NCI-H345 (cell line): ENCODE measurements at places on chromosomes 11 and 22.

DNA sequence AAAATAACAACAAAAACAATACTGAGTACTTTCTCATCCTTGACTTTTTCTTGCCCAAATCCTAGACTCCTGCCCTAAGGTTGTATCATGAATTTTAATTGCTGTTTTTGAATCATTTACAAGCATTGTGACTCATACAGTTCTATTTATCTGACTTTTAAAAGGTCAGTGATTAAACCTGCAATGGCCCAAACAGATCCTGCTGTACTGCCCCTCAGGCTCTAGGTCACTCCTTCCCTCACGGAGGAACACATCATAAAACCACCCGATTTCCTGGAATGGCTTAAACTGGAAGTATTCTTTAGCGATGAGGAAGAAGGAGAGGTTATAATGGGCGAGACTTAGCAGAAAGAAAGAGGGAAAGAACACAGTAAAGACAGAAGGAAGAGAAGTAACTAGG, 12.3 kb downstream of the ARFGAP3 start:
- no peak for DNase-seq

DNA sequence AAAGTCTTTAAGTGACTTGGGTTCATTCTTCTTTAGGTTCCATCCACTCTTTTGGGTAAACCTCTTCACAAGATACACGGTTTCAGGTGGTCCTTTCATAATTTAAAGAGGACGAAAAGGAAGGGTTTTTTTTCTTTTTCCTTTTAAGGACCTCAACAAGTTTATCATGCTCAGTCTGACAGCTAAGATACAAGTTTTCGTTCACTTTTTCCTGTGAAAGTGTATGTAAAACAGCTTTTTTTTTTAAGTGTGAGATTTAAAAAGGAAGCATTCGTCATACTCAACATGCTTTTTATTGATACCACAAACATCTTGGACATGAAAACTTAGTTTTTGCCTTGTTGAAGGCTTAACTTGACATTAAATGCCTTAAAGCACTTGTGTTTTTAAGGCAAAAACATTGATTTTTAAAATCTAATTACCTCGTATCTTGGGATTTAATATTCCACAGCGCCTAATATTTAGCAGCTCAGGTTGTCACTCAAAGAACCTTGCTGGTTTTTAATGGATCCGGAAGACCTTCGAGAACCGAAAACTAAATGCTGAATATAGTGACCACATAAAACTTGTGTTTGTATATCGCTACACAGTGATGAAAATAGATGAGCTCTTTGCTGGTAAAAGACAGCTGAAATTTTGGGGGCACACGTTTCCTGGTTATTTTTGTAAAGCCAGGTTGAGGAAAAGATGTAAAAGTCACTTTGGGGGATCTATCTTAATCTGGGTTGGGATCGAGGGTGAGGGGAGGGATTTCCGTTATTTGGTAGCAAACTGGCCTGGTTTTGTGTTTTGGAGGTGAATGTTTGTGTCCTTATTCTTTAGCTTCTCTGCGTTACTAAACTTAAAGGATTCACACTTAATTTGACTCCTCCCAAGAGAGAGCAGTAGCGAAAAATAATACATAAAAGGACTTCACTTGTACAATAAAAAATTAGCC, 2.3 kb downstream of the PCF11 start:
- no peak for DNase-seq

DNA sequence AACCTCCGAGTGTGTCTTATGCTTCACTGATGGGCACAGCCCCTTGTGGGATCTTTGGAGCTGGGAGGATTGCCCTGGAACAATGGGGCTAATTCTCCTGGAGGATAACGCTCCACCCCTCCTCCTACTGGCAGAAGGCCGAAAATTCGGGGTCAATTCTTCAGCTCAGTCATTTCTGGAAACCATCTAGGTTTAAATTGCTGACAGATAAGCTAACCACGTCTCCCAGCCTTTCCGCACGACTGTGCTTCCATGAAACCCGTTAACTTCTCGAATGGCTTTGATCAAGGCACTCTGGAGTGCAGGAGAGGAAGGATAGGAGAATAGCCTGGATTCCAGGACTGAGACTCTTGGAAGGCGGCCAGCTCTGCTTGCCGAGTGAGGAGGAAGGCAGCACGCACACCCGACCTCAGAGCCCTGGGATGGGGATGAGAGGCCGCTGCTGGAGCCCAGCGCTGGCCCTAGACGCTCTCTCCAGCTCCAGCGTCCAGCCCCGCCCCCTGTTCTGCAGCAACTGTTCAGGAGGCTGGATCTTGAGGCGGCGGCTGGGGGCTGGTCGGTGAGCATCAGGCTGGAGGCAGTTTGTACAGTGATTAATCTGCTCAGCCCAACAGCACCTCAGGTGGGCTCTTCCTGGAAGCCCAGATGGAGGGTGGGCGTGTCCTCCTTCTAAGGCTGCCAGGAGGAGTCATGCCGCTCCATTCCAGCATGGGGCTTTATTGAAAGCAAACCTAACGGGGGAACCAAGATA, 176.7 kb upstream of the NCAM1 start:
- DNase-seq = no peak

DNA sequence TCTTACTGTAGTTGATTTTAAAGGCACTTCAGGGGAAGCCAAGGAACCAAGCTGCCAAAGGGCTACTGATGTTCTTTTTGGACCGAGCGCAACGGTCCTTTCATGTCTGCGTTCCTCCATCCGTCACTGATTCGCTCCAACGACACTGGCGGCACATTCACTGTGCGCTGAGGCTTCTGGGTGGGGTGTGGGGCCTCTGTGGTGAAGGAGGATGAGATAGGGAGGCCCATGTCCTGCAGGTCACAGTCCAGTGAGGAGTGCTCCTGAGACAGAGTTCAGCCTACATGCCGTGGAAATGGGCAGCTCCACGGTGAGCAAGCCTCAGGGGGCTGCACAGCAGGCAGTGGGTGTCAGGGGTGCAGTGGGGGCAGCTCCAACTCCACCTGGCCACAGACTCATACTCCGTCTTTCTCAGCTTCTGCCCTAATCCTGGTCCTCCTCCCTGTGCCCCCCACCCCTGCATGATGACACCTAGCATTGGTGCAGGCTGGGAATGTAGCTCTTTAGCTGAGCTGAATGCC, 87.8 kb upstream of the SHANK2 start:
- no peak for DNase-seq

DNA sequence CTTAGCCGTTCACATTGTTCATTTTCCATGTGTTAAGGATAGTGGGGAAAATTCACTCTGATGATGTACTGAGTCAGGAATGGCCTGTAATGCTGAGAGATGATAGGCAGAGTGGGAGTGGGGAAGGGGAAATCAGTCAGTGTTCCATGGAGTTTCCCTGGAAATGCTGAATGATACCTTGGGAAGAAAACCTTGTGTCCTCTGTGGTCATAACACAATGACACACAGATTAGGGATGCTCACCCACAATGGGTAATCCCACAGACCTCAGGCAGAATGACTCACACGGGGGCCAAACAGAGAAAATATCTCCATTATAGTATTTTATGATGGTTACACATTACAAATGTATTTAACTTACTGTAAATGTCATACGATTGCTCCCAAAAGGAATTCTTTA, 118.0 kb downstream of the SNX19 start:
- no peak for DNase-seq

GRCh38 chr22:47616396-47617020, 854.1 kb downstream of the TBC1D22A start:
- no peak for DNase-seq

- peak; percentile 52 for DNase-seq
These were observed 142.9 kb downstream of the CRYBB2 start for GRCh38 chr22:25362215-25362882.

GRCh38 chr11:72578566-72578965, 95.7 kb downstream of the PDE2A start:
- DNase-seq = no peak

GRCh38 chr11:43994196-43994595, 51.8 kb downstream of the C11orf96 start:
- no peak for DNase-seq

- DNase-seq = no peak
These were observed 206.0 kb downstream of the BRD1 start for GRCh38 chr22:49621601-49622210.

GRCh38 chr22:25122136-25122764, 77.4 kb upstream of the CRYBB3 start:
- DNase-seq = no peak

GRCh38 chr11:13344818-13345217, 67.2 kb downstream of the BMAL1 start:
- no peak for DNase-seq

- no peak for DNase-seq
These were observed 346.2 kb downstream of the CADM1 start for GRCh38 chr11:115158053-115158452.

GRCh38 chr11:127997594-127997993, 589.8 kb downstream of the ETS1 start:
- no peak for DNase-seq

GRCh38 chr11:7450836-7451235, 34.5 kb upstream of the OLFML1 start:
- DNase-seq = no peak

- no peak for DNase-seq
These were observed 26.5 kb upstream of the SCARF2 start for GRCh38 chr22:20464096-20464614.

DNA sequence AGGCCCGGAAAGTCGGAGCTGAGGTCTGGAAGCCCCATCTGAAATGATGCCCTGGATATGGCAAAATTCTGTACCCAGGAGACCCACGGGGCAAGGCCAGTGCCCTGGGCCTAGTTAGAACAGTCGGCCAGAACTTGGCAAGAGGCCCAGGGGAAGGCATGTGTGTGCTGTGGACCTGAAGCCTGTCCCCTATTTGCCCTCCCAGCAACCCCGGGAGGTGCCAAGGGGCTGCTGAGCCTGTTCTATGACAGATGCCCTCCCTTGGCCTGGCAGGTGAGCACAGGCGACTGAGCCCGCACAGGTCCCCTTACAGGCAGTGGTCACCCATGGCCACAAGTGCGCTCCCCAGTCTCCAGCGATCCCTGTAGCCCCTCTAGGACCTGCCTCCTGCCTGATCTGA, 51.7 kb downstream of the NAT10 start:
- DNase-seq = no peak

- no peak for DNase-seq
These were observed 175.4 kb downstream of the CWF19L2 start for GRCh38 chr11:107282195-107282594.

DNA sequence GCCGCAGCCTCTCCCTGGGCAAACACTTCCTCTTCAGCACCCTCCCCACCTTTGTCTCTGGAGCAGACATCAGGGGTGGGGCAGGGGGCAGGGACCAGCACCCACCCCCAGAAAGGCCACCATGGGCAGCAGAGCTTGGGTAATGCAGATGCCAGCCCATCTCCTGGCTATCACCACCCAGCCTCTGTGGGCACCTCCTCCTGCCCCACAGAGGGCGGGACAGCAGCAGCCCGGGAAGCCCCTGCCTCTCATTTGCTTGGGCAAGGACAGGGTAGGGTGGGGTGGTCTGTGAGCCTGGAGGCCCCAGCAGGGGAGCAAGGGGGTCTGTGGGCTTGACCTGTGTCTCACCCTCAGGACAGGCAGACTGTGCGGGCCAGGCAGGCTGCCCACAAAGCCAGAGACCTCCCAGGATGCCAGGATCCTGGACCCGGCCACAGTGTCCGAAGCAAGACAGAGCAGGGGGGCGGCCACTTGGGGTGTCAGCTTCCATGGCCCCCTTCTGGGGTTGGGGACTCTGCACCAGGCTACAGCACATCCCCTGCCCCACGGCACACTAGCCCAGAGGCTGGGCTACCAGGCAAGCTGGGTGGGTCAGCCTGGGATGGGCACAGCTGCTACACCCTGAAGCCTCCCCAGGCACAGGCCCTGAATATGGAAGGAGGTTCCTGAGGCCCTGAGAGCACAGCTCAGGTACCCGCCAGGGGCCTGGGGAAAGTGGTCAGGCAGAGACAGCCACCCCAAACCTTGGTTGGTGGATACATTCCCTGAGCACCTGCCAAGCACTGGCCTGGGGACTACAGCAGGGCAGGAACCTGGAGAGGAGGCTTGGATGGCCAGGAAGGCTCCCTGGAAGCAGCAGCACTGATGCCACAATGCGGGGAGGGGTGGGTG, 4.5 kb downstream of the RNH1 start:
- no peak for DNase-seq

DNA sequence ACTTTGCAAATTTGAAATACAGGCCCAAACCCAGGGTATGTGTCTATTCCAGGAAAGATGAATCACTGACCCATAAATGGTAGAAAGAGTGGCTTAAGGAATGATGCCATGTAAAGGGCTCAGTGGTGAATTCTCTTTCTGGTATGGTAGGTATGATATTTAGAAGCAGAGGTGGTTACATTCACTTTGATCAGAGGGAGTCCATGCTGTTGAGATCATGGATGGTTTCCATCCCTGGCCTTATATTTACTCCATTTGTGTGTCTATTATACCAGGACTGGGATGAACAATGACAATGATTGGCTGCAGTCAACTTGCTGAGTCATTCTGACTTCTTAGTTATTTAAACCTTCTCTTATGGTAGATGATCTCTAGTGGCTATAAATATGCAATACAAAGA, 419.8 kb upstream of the LRRC4C start:
- no peak for DNase-seq

- no peak for DNase-seq
These were observed 3.7 kb downstream of the ALX4 start for GRCh38 chr11:44306052-44306917.
